Sciatic nerve (tissue), 2 donors: ENCODE measurements at places on chromosomes 6 and 20.

- DNase-seq, result peak; percentile 85
Measured at GRCh38 chr20:62668441-62669027, 26.2 kb downstream of the SLCO4A1 start.

GRCh38 chr6:15384901-15385300, 139.0 kb downstream of the JARID2 start:
- DNase-seq, result no peak

GRCh38 chr6:19753826-19754225, 83.3 kb upstream of the ID4 start:
- DNase-seq, result no peak

DNA sequence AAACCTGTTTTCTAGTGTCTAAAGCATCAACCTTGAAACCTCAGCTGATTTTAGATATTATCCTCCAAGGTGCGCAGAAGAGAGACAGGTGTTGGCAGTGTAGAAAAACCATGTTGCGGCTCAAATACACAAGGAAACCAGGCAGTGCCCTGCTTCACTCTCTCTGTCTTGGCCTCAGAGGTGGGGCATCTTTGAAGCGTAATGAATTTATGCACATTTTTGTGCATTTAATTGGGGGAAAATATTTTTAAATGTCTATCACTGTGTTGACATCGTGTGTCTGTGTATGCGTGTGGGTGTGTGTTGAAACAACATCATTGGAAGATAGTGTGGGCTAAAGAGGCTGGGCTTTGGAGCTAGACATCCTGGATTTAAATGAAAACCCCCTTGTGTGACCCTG, 334.0 kb upstream of the CHD6 start:
- no peak for DNase-seq

GRCh38 chr6:85594197-85594930, 706 bp upstream of the SNX14 start:
- DNase-seq, result no peak

DNA sequence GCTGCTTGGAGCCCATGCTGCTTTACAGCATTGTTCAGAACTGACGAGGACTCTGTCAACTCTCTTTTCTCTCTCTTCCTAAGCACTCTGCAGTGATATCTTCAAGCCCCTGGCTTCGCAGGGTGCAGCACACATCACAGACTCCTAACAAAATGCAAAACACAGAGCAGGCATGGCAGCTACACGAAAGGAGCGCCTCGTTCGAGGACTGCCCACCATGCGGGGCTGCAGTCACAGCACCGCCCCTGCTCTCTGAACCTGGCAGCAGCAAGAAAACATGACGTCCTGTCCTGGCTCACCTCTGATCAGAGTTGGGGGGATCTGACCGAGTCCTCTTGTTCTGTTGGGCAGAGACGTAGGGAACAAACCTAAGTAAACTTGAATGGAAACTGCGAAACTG, 281.7 kb downstream of the CDH26 start:
- no peak for DNase-seq

- DNase-seq, result no peak
Measured at GRCh38 chr6:157339432-157339831, 16.1 kb upstream of the TMEM242 start.

DNA sequence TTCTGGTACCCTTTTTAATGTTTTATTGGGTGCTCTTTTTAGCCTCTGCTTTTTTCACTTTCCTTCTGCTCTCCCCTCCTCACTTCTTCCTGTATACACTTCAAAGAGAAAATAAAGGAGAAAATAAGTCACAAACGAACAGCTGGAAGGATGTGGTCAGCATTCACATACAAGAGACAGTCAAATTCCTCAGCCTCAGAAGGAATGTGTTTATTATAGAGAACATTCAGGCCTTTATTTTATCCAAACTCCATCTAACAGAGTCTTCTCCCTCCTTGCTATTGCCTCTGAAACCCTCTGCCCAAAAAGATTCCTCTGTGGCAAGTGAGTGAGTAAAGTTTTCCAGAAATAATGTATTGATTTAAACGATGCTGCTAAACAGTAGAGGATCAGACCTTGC, 490.4 kb downstream of the FRK start:
- no peak for DNase-seq

DNA sequence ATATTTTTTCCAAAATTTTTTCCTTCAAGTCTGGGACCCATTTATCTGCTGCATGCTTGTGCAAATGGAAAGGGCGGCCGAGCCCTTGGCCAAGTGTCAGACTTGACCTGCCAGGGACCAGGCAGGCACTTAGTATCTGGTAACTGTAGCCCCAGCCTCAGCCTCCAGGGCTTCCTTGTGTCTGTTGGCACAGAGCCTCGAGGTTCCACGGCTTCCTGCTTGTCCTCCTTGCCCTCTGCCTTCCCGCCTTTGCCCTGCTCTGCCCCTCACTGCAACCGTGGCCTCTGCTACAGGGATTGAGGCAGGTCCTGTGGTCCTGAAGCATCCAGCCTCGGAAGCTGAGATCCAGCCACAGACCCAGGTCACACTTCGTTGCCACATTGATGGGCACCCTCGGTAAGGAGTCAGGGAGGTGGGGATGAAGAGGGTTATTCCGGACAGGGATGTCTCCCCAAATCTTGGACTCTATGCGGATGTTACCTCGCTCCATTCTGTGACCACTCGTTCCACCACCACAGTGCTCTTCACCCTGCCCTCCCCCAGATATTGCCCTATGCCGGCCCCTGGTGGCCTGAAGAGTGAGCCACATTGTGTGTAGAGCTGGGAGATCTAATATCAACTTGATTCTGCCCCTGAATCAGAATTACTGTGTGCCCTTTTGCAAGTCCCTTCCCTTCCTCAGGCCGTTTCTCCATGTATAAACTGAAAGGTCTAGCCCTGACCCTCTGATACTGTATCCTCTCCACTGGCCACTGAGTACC, 41.5 kb upstream of the SRF start:
- DNase-seq, result no peak

DNA sequence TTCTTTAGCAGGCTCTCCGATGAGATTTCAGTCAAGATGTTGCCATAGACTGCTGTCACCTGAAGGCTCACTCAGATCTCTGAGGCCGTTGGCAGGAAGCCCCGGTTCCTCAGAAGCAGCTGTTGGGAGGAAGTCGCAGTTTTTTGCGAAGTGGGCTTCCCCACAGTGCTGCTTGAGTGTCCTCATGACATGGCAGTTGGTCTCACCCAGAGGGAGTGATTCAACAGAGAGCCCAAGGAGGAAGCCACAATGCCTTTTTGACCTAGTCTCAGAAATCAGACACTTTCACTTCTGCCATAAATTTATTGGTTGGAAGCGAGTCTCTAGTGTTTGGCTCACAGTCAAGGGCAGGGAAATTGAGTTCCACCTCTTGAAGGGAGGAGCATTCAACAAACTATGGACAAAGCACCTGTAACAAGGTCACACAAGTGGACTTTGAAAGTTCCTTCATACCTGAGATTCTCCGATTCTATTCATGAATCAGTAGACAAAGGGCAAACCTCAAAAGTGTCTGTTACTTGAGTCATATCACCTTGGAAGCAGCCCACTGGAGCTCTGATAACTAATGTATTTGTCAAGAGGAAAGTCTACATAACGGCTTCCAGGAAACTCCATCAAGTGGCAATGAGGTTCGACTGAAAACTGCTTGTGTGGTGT, 208.3 kb downstream of the TASP1 start:
- DNase-seq, result no peak

DNA sequence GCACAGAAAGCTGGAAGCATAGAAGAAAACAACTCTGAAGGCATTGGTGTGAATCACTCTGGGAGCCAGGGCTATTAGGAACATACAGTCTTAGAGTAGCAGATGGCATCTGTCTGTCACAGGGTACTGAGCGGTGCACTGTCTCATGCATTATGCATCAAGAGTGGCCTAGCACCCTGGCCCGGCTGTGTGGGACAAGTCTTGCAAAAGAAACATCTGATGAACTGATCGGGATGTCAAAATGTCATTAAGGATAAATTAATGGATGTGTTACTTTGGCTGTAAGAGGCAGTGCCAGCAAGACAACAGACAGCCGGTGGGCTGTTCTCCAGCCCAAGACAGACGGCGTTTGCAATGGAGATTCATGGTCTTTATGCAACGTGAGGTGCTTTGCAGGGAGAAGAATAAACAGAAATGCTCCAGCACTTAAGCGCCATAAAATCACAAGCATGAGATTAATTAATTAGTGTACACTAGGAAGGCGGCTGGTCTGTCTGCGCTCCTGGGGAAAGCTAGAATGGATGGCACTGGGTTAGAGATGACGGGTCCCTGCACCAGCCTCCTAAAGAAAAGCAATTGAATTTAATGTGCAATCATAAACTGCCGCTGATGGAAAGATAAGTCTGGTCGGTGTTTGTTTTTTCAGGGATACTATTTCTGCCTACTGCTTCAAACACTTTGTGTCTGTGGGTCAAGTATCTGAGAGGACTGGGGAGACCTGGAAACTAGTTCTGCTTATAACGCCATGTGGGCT, 600.6 kb upstream of the CHD6 start:
- no peak for DNase-seq

- DNase-seq, result no peak
Measured at GRCh38 chr6:20364327-20364726, 37.4 kb upstream of the E2F3 start.

GRCh38 chr20:25489221-25489871, 81.9 kb downstream of the GINS1 start:
- DNase-seq, result no peak

DNA sequence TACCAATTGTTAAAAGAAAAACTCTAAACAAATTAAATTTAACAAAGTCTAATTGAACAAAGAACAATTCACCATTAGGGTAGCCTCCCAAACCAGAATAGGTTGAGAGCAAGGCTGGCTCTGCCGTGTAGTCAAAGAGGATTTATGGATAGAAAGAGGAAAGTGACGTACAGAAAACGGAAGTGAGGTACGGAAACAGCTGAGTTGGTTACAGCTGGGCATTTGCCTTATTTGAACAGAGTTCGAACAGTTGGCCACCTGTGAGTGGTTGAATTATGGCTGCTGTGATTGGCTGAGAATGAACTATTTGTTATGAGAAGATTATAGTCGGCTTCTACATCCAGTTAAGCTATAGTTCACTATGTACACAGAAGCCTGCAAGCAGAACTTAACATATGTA, 18.5 kb upstream of the ISM1 start:
- DNase-seq, result no peak

DNA sequence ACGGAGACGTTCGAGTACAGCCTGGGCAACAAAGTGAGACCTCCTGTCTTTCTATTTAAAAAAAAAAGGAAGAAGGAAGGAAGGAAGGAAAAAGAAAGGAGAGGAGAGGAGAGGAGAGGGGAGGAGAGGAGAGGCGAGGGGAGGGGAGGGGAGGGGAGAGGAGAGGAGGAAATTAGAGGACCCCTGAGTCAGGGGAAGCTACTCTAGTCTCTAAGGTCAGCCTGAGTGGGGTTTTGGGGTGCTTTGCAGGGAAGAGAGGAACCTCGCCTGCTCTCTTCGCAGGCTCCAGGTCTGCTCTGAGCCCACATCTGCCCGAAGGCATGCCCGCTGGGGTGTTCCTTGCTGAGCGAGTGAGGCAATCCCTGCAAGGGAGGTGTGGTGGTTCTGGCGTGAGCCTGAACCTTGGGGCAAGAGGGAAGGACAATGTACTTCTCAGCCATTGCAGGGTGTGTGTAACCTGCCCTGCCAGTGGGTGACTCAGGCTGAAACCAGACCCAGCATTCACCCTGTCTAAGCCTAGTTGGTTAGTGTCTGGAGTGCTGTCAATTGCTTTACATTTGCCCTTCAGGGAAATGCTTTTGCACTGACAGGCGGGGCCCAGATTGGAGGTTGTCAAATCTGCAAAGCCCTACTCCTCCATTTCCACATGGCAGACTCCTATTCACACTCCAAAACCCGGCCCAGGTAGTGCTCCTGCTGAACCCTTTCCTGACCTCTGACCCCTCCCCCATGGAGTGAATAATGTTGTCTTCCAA, 15.3 kb upstream of the MMP9 start:
- no peak for DNase-seq

GRCh38 chr6:134077301-134077700, 24.9 kb upstream of the SLC2A12 start:
- no peak for DNase-seq

DNA sequence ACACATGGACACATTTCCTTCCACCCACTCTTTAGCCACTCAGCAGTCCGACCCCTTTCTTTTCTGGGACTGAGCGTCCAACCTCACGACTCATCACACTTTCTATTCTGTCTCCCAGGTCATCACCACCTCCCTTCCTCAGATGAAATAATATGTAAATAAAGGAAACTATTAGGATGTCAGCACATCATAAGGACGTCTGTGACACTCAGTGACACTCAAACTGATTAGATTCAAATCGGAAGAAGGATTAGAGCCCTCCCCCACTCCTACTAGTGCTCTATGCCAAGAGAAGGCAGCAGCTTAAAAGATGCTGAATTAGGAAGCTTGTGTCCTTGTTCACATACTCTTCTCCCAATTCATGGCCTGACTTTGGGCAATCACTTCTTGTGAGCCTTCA, 113.6 kb downstream of the TNFRSF21 start:
- DNase-seq, result no peak
